ENCODE measurements at places on chromosomes 16 and 17. TPM values are rescaled to one million over a fixed set of nuclear protein-coding genes. Genes with fewer than 3 reads are reported as not detected.

DNA sequence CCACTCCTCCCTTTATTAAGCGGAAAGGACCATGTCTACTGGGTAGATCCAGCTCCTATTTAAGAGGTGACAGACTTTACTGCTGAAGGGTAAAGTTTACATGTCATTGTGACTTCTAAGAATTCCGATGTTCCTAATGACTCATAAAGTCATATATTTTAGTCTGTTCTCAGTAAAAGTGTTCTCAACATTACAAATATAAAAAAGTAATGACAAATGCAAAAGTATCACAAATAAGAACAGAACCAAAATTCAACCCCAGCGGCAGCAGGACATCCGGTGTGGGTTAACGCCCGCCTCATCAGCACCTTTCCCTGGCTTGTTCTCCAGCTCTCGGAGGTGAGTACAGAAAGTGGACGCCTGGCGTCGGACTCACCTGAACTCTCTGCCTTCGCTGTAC, 6.8 kb downstream of the AXIN1 start:
- H3K4me1 ChIP-seq: peaks cover 6% of the 10 kb centered on the region
- DNase-seq: no peak
- no peak overlapping the region for H3K27ac ChIP-seq
- H3K4me3 ChIP-seq: no peak overlapping the region
- H3K27me3 ChIP-seq: no peaks in the 10 kb centered on the region

GRCh38 chr17:55272711-55273578, 8.2 kb downstream of the HLF start:
- H3K4me1 ChIP-seq: peaks cover 6% of the 10 kb centered on the region
- no peaks in the 10 kb centered on the region for H3K36me3 ChIP-seq
- H3K27ac ChIP-seq: no peak overlapping the region
- H3K27me3 ChIP-seq: peaks cover 69% of the 10 kb centered on the region
- no peak overlapping the region for H3K4me3 ChIP-seq

- H3K4me1 ChIP-seq: peaks cover 10% of the 10 kb centered on the region
- DNase-seq: no peak
- H3K27me3 ChIP-seq: no peaks in the 10 kb centered on the region
- H3K27ac ChIP-seq: no peak overlapping the region
These were observed 32.7 kb downstream of the COX10 start for GRCh38 chr17:14101976-14102375.

GRCh38 chr16:29708917-29709600, 30.1 kb downstream of the QPRT start:
- H3K36me3 ChIP-seq: no peaks in the 10 kb centered on the region
- H3K4me3 ChIP-seq: peak overlapping the region; percentile 42
- DNase-seq: no peak

GRCh38 chr16:50480206-50480605, 68.0 kb upstream of the NKD1 start:
- H3K27ac ChIP-seq: no peak overlapping the region
- DNase-seq: no peak
- no peaks in the 10 kb centered on the region for H3K36me3 ChIP-seq
- no peaks in the 10 kb centered on the region for H3K27me3 ChIP-seq

- no peaks in the 10 kb centered on the region for H3K36me3 ChIP-seq
- H3K27ac ChIP-seq: no peak overlapping the region
- H3K4me3 ChIP-seq: no peak overlapping the region
- no peaks in the 10 kb centered on the region for H3K4me1 ChIP-seq
- DNase-seq: no peak
These were observed 69.7 kb upstream of the RPL38 start for GRCh38 chr17:74133740-74134139.

GRCh38 chr17:19421926-19422325, 10.9 kb downstream of the RNF112 start:
- H3K36me3 ChIP-seq: no peaks in the 10 kb centered on the region
- H3K4me1 ChIP-seq: peaks cover 10% of the 10 kb centered on the region
- no peak overlapping the region for H3K4me3 ChIP-seq
- H3K27ac ChIP-seq: no peak overlapping the region

GRCh38 chr16:22016927-22017326, 9.0 kb downstream of the MOSMO start:
- no peaks in the 10 kb centered on the region for H3K4me1 ChIP-seq
- no peak for DNase-seq
- no peak overlapping the region for H3K27ac ChIP-seq
- no peaks in the 10 kb centered on the region for H3K36me3 ChIP-seq
- no peak overlapping the region for H3K4me3 ChIP-seq

- peaks cover 29% of the 10 kb centered on the region for H3K27me3 ChIP-seq
- no peak for DNase-seq
These were observed 45.5 kb downstream of the TMEM132E start for GRCh38 chr17:34624767-34625383.

DNA sequence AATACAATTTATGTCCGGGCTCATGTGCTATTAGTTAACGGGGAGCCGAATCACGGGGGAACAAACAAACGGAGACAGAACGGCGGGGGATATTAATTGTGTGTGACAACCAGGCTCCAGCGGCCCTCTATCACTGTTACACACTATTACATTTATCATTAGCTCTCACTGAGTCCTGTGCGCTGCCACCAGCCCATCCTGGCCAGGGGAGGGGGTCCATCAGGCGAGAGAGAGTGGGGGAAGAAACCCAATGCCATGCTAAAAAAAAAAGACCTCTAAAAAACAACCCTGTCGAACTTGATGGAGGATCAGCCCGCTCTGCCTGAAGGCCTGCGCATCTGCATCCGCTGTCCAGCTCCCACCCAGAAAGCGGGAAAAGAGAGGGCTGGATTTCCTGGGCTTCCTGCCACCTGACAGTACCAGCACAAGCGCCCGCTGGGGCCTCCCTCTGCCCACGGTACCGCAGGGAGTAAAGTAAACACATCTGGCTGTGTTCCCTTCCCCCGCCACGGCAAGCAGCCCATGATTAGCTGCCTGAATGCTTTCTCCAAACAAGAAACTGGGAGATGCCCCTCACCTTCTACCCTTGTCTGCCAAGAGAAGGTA, 41.7 kb downstream of the PIPOX start:
- peak overlapping the region; percentile 56 for H3K27ac ChIP-seq
- peaks cover 11% of the 10 kb centered on the region for H3K4me1 ChIP-seq

Gene MPV17L
- total RNA-seq: 3.1 TPM

Gene KRT28
- not detected for total RNA-seq

Gene LCAT
- total RNA-seq: 73.8 TPM

Gene SLC5A10
- total RNA-seq: 0.25 TPM

All from mesothelial cell of epicardium (in vitro differentiated cells).